Activated CD8-positive, alpha-beta memory T cell treated with anti-CD3 and anti-CD28 coated beads for 1 hour (primary cell): ENCODE measurements at places on chromosomes 13 and 19.

- DNase-seq, result no peak
These were observed 32.8 kb downstream of the ELL start for GRCh38 chr19:18488838-18489626.

- DNase-seq, result no peak
These were observed 342 bp downstream of the DDX49 start for GRCh38 chr19:18919900-18920214.

GRCh38 chr13:99527301-99527700 lies 26.0 kb downstream of the TM9SF2 start:
- DNase-seq, result no peak

GRCh38 chr13:61408571-61408970 lies 7.1 kb downstream of the PCDH20 start:
- no peak for DNase-seq
